ENCODE measurements at places on chromosomes 1 and 21.

DNA sequence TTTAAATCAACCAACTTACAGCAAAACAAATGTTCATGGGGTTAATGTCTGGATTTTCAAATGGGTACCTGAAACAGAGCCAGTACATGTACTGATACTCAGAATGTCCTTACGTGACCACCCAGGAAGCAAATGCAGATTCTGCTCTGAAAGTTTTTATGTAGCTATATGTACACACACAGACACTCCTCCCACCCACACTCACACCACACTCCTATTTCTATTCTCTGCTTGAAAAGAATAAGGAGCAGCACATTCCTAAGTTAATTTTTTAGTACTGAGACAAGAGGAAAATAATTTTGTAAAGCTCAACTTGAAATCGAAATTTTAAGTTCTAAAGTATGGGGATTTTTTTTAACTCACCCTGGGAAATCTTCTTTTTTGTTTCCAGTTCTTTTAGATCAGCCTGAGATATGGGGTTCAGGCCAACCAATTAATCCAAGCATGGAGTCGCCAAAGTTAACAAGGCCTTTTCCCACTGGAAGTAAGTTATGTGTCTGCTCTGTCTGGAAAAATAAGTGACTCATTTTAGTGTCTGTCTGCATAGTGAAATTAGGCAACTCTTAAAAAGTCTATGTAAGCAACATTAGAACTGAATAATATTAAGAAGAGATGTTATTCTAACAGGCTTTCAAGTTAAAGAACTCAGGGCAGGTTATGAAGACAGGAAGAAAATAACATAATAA, 75.5 kb upstream of the DYNLT5 start:
- DNase-seq, result peak; percentile 93

GRCh38 chr1:235093013-235093695, 35.5 kb downstream of the TOMM20 start:
- DNase-seq, result peak; percentile 73

DNA sequence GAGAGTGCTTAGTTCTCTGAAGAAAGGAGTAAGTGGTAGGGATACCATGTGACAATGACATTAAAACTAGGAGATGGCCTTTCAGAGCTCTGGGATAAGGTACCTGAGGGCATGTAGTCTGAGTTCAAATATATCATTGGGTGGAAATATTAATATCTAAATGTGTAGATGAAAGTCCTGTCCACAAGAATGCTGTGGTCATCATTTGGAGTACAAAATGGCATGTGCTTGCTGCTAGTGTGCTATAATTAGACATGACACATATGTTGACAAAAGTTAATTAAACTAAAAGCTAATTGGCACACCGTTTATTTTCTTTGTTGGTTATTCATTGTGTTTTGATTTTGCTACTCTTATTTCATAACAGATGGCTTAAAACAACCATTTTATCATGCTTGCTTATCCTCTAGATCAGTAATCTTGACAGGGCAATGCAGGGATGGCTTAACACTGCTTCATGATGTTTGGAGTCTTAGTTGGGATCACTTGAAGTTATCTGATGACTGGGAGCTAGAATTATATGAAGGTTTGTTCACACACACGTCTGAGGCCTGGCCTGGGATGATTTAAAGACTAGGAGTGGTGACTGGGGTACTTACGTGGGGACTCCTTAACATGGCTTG, 31.0 kb downstream of the CC2D1B start:
- no peak for DNase-seq

GRCh38 chr21:43925096-43925481, 60.1 kb downstream of the AGPAT3 start:
- no peak for DNase-seq

- DNase-seq, result no peak
These were observed 69.5 kb upstream of the SSX2IP start for GRCh38 chr1:84759756-84760155.

DNA sequence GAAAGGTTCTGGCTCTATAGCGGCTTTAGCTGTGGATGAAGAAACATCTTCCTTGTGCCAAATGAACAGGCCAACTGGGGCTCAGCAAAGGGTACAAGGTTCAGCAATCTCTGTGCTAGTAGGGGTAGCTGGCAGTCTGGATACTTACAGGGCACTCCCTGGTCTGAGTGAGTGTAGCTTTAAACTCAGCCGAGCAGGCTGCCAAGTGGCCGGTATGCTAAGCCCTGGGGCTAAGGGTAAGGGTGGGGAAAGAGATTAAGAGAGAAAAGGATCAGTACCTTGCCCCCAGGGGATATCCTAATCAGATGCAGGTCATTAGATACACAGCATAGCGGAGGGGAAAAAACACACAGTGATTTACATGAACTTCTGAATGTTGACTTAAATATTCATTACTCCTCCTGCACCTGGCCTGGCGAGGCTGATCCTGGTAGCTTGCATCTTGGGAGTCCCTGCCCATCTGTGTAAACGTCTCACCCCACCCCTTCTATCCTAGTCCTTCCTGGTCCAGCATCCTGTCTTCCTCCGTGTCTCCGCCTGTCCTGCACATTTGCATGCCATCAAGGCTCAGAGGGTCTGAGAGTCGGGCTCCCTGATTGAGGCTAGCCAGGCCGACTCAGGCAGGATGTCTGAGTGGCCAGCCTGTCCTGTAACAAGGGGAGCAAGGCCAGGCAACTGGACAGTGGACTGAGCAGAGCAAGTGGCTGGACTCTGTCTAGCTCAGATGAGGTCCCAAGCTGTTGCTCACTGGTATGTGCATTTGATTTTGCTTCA, 39.5 kb upstream of the CNTN2 start:
- DNase-seq, result no peak

DNA sequence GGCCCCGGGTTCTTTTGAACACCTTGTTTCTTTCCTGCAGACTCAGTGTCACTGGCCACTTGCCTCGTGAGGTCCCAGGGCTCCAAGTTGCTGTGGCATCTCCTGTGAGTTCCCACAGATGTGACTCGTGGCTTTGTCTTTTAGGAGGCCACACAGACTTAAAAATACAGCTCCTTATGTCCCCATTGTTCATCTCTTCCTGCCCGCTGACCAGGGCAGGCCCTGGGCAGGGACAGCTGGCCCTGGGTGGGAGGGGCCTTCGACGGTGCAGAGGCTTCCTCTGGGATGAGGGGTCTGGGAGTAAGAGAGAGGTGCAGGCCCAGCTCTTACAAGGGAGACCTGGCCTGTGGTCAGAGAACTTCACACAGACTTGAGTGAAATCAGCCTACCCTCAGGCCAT, 15.6 kb downstream of the LDLRAP1 start:
- DNase-seq, result no peak

- peak; percentile 34 for DNase-seq
These were observed 97.2 kb upstream of the ARTN start for GRCh38 chr1:43836267-43836951.

GRCh38 chr1:228472655-228473054, 14.5 kb upstream of the RNF187 start:
- DNase-seq, result no peak

GRCh38 chr21:31279986-31280385, 64.1 kb downstream of the TIAM1 start:
- DNase-seq, result peak; percentile 31

DNA sequence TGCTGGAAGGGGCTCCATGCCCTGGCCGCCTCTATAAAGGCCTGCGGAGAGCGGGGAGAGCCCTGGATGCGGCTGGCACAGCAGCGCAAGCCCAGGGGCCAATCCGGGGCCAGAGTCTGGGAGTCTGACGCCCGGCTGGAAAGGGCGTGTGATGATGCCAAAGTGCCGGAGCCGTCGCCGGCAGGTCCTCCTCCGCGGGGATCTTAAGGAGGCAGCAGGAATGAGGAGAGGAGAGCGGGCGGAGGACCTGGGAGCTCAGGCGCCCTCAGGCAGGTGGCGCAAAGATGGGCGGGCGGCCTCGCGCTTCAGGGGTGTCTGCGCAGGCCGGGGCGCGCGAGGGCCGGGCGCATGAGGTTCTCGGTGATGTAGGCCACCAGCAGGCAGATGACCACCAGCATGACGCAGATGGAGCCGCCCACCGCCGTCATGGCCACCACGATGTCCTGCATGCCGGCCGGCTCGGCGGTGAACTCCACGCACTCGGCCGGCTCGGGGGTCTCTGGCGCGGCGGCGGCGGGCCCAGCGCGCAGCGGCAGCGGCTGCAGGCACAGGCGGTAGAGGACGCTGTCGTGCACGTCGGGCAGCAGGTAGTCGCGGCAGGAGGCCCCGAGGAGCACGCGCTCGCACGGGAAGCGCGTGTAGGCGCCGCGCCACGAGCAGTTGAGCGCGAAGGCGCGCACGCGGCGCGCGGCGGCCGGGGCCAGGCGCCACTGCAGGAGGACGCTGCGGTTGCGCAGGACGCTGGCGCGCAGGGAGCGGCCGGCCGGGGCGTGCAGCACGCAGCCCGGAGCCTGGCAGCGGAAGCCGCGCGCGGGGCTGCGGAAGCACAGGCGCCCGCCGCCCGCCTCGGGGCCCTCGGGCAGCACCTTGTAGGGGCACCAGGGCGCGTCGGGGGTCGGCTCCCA, 653 bp downstream of the FNDC10 start:
- DNase-seq, result peak; percentile 32

DNA sequence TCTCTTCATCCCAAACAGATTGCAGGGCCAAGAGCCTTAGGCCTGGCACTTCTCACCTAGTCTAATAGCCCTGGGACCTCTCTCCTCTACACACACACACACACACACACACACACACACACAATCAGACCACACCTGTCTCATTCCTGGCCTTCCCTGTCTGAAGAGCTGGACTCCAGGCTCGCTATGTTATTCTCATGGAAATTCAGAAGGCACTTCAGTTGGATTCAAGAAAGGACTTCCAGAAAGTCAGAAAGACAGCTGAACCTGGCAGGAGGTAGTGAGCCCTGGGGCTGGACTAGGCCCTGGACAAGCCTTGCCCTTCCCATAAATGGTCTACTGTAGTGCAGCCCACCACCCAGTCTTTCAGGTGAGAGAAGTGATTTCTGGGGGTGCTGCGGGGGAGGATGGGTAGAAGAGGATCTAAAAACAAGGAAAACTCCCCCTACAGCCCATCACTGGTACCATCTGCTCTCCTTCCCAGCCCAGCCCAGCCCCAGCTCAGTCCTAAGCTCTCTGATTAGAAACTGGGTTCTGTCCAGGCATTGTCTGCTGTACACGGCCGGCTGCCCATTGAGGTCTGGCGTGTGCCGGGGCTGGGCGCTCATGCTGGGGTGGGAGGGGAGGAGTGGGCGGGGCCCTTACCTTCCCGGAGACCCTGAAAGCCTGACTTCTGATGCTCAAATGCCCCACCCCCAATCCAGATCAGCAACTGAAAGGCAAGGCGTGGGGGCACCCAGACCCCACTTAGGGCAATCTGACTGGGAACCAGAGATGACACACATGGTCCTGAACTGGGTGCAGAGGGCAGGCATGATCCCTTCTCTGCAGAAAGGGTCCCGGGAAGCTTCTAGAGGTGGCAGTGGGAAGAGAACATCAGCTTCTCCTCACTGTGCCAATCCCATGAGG, 2.5 kb downstream of the KIF21B start:
- DNase-seq, result no peak

DNA sequence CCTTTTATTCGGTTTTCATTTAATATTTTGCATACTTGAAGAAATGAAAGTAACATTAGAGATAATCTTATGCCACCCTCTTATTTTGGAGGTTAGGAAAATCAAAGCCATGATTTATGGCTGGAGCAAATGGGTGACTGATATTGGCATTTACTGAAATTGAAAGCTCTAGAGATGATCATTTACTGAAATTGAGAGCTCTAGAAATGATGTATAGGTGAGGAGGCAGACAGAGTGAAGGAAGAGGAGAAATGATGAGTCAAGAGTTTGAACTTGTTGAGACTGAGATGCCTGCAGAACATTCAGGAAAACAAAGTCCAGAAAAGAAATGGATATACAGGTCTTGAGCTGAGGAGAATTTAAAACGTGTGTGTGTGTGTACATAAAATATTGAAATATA, 217.6 kb downstream of the LTN1 start:
- DNase-seq, result no peak

DNA sequence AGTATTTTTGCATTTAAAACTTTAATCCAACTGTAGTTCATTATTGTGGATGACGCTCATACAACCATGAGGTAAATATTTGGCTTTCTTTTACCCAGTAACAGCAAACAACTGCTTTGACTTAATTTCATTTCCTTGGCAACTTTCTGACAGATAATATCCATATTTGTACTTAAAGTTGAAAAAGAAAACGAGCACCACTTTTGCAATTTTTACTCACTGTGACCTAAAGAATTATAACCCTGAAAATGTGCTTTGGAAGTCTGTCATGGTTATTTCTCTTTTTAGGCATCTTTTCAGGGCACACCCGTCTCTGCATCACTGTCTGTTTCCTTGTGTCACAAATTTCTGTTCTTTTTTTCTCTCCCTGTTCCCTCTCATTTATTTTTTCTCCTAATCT, 918 bp upstream of the CD2 start:
- DNase-seq, result no peak

- DNase-seq, result peak; percentile 100
These were observed 18.0 kb upstream of the PTP4A2 start for GRCh38 chr1:31955917-31956736.

GRCh38 chr1:168224991-168225390, 813 bp upstream of the SFT2D2 start:
- no peak for DNase-seq

GRCh38 chr1:2174348-2175054, 20.1 kb downstream of the FAAP20 start:
- peak; percentile 47 for DNase-seq

- peak; percentile 96 for DNase-seq
These were observed 115.0 kb downstream of the TGFB2 start for GRCh38 chr1:218459878-218460711.

DNA sequence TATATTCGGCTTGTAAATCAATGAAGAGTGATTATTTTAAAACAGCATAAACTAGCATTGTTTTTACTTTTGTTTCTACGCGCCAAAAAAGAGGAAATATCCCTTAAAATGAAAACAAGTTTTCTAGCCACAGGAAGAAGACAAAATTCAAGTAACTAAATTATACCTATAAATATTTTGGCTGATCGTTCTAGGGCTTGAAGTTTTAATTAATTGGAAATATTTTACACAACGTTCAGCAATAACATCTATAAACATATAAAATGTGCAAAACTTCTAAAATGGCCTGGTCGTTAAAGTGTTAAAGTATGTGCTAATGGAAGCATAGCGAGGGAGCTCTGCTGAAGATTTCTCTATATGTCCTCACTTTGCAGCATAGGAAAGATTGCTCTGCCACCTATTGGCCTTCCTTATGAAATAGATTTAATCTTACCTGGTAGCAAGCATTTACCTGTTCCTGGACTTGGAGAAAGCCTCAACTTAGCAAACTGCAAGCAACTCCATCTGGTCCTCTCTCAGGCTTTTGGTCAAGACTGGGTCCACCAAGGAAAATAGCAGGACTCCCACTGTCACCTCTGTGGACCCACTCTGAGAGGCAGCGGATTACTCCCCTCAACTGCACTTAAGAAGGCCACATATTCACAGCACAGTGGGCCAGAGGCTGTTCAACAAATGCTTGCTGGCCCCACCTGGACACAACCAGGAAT, 351.3 kb upstream of the RUNX1 start:
- peak; percentile 71 for DNase-seq

- DNase-seq, result no peak
These were observed 56.2 kb downstream of the ALG6 start for GRCh38 chr1:63423649-63424048.

GRCh38 chr21:41678924-41679318, 87.9 kb downstream of the RIPK4 start:
- DNase-seq, result peak; percentile 98

Measured in fibroblast of skin of right biceps (primary cell).